ENCODE measurements at places on chromosomes 11 and 22.

- no peak for DNase-seq
Measured at GRCh38 chr22:39530116-39530515, 2.4 kb downstream of the RPS19BP1 start.

DNA sequence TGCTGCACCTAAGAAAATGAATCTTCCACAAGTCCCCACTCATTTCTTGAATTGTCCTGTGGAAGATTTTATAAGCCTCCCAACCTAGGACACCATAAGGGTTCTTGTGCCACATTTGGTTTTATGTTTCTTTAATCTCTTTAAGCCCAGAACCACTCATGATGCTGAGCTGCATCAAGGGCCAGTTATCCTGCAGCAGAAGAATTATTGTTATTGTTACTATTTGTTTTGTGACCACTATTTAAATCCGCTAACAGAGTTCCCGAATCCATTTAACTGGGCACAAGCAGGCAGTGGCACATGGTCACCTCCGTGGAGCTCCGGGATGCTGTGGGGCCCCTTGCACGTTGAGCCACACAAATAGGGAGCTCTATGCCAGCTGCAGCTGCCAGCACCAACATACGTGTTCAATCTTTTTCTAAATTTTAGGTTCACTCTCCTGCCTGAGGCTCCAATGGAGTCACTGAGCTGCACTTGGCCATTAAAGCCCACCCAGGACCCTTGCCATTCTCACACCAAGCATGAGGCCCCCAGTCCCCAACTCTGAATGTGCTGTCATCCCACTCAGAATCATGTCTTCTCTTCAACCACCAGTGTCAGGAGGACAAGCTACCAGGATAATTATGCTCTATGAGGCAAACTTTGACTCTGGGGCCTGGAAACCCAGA, 60.6 kb downstream of the DGCR2 start:
- DNase-seq = no peak

DNA sequence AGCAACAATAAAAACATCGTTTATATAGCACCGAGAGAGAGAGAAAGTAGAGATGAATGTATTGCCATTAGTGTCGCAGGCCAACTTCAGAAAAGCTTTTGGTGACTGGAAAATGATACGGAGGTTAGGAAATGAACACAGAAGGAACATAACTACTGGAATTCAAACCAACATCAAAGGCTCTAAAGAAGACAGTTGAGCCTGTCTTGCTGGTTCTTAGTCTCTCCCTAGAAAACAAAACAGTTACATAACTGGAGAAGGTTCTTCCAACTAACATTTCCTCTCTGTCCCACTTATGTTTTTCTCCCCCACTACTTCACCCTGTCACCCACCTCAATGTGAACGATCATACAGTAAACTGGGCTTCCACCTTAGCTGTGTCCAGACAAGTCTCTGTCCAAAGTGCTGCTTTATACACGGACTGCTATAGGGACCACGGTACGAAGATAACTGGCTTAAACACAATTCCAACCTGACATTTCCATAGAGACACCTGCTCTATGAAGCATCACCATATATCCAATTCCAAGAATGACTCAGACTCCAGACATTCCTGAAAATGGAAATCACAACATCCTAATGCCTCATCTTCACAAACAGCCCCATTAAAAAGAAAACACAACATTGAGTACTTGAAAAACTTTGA, 85.2 kb upstream of the ARHGAP32 start:
- peak; percentile 27 for DNase-seq

DNA sequence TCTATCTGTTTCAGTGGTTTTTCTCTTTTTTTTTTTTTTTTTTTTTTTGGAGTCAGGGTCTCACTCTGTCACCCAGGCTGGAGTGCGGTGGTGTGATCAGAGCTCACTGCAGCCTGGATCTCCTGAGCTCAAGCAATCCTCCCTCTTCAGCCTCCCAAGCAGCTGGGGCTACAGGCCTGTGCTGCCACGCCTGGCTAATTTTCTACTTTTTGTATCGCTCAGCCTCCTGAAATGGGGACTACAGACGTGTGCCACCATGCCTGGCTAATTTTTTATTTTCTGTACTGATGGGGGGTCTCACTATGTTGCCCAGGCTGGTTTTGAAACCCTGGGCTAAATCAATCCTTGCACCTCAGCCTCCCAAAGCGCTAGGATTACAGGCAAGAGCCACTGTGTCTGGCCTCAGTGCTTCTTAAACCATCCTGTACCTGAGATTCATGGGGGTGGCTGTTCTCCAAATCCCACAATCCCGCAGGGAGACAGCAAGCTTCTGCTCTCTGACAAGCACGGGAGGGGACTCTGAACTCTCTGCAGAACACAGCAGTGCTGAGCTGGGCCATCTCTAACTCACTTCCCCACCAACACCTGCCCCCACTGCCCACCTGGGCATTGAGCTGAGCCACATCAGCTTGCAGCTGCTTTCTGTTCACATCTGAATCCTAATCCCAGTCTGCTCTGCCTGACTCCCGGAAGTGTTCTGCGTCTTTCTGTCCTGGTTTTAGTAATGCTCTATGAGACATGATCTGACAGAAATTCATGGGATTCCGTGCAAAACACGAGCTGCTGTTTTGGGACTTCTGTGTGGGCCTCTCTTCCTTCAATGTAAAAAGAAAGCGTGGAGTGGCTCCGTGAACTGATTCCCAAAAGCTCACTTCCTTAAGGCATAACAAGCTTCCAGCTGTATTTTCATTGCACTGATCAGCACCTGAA, 400.0 kb downstream of the LARGE1 start:
- DNase-seq = no peak

GRCh38 chr11:69294571-69295078, 670 bp downstream of the MYEOV start:
- DNase-seq = no peak

DNA sequence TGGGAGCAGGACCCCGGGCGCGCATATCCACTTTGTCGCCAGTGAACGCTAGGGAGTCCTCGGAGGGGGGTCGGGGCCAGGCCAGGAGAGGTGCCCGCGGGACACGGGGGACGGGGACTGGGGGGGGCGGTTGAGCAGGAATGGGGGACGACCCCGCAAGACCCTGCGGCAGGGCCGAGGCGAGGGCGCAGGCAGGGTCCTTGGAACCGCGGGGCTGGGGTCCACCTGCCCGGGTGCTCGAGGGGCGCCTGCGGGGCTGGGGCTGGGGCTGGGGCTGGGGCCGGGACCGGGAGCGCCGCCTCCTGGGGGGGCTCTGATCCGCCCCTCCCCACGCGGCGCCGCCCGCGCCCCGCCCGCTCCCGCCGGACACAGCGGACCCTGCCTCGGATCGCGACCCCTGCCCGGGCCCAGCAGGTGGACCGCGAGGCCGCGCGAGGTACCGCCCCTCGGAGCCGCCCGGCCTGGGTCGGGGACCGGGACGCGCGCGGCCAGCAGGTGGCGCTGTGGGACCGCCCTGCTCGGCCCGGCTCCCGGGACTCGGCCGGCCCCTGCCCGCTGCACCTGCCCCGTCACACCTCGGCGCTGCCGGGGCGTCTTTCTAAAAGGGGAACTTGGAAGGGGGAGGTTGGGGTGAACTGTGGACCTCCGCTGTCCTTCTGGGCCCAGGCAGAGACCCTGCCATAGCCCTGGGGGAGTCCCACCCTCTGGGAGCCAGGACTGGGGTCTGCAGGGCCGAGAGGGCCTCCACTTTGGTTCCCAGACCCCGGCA, 11.0 kb downstream of the CRELD2 start:
- DNase-seq = peak; percentile 62

GRCh38 chr11:22460181-22460580, 122.0 kb downstream of the SLC17A6 start:
- no peak for DNase-seq

All from right kidney (tissue), 9 donors.